ENCODE measurements at places on chromosomes 12 and 14.

- no peak for DNase-seq
Measured at GRCh38 chr14:36660736-36661505, 739 bp upstream of the PAX9 start.

DNA sequence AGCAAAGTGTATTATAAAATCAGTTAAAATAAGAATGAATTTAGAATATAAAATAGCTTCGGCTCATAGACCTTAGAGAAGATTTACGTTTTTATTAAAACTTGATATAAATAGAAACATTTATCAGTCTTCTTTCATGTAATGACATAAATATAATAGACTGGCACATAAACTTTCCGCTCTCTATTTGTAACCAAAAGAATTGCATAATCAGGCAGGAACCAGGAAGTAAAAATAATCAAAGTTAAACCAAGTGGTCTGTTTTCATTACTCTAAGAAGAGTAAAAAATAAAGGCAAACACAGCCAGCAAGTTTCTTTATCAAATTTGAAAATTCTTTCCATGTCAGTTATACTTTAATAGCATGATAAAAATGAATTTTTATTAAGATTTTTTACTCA lies 46.3 kb upstream of the ATP2A2 start:
- no peak for DNase-seq

- no peak for DNase-seq
Measured at GRCh38 chr12:11171969-11172675, 1.1 kb downstream of the SMIM10L1 start.

GRCh38 chr12:64218597-64218996 lies 3.5 kb downstream of the KICS2 start:
- no peak for DNase-seq

- DNase-seq = no peak
Measured at GRCh38 chr12:19036673-19037357, 92.7 kb upstream of the PLEKHA5 start.

DNA sequence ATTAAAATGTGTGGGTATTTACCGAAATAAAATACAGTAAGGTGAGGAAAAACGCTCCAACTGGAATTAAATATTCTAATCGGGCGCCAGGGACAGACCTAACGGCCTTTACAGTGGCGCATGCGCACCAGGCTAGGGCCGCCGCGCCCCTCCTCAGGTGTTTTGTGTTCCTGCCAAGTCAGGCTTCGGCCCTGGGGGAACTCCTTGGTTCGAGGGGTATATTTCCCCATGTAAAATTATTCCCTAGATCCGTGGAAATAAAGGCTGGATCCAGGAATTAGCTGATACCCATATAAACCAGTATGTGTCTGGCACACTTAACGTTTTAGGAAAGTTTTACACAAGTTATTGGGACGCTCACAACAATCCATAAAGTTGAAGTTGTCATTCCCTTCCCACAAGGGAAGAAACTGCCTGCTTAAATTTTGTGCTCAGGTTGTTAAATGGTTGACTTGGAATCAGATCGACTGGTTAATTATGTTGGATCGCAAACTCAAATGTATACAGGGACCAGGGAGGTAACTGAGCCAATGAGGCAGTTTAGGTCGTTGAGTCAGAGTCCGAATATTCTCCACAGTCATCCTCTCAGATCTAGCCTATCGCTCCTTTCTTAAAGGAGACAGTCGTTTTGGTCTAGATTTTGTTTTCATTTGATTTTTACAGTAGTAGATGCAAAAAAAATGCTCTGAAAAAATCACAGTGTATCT lies 621 bp upstream of the ANAPC7 start:
- peak; percentile 60 for DNase-seq

DNA sequence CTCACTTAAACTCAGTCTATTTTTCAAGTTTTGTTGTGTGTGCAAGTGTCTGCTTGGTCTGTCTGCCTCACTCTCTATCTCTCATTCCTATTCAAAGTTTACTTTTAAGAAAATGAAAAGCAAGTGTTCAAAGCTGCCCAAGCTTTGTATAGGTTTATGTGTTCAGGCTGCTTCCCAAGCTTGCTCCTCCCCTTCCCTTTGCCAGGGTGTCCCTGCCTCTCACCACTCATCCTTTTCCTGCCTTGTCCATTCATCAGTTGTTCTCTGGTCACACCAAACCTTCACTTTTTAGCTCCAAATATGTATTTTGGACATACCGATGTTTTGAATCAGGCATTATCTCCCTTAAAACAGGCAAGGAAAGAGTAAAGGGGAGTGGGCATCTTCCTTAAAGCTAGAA lies 41.3 kb downstream of the STK38L start:
- no peak for DNase-seq

- DNase-seq = no peak
Measured at GRCh38 chr12:7161811-7162210, 27.7 kb upstream of the PEX5 start.

DNA sequence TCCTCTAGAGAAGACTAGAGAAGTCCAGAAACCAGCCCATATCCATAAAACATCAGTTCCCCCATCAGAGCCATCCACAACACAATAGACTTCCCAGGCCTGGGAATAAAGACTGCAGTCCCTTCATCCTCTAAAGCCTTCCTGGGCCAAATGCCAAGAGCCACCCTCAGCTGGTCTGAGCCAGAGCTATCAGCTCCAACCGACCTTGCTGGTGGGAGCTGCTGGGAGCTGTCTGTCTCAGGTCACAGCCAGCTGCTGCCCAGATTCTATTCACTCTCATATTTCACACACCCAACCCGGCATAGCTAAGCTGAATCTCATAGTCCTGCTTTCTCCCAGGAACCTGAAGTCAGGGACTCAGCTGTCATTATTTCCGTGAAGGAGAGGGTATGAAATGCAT lies 10.9 kb upstream of the TFCP2 start:
- DNase-seq = no peak

DNA sequence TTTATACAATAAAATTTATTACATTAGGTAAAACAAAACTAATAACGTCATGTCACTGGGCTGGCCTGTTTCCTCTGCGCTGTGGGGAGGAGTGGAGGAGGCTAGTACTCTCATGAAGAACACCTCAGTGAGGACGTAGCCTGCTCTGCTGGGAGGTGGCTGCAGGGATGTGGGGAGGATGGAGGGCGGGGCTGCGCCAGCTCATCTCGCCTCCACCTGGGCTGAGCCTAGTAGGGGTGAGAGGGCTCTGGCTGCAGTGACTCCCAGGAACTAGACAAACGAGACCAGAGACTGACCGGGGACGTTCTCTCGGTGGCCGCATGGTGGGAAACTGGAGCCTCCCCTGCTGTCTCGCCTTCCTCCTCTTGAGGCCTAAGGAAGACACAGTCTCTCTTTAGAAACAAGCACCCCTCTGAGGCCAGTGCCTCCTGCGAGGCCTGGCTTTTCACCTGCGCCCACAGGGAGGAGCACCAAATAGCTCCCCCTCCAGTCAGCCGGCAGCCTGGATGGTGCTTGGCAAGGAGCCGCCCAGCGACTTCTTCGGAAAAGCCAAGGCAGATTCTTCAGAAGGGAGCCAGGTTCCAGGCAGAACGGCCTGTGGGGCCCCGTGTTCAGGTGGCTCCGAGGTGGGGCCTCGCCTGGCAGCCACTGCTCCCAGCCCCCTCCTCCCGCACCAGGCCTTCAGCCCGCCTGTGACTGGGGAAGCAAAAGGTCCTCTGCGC lies 62.4 kb downstream of the PLEKHG3 start:
- no peak for DNase-seq

DNA sequence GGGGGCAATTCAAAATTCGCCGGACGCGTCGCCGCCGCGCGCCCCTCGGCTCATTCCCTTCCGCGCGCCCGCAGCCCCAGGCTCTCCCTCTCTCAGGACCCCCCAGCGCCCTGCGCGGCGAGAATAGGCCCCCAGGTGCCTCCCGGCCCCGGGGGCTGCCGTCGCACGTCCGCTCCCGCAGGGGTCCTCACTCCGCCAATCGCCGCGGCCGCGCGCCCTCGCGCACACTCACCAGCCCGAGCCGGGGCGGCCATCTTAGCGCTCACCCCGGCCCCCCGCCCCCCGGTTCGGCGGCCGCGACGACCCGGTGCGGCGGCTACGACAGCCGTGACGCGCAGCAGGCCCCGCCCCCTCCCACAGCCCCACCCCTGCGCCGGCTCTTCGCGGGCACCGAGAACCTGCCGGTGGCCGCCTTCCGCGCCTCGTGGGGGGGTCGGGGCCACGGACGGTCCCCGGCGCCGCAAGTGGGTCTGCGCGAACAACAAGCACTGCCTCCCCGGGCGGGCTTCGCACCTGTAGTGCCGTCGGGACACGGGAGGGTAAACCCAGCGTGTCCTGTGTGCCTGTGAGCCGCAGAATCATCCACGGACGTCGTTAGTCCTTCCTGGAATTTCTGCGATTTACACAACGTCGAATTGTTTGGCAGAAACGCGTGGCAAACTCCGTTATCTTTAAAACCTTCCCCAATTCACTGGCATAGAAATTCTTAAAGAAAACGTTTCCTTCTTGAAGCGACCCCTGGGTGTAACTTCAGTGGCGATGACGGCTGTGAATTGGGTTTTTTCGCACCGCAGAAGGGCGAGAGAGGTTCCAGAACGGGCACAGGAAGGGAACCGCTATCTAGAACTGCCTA lies 2.5 kb downstream of the USP44 start:
- peak; percentile 23 for DNase-seq

- DNase-seq = no peak
Measured at GRCh38 chr14:53510281-53510912, 357.3 kb upstream of the DDHD1 start.

GRCh38 chr12:70691018-70691672 lies 53.9 kb upstream of the PTPRB start:
- DNase-seq = no peak

DNA sequence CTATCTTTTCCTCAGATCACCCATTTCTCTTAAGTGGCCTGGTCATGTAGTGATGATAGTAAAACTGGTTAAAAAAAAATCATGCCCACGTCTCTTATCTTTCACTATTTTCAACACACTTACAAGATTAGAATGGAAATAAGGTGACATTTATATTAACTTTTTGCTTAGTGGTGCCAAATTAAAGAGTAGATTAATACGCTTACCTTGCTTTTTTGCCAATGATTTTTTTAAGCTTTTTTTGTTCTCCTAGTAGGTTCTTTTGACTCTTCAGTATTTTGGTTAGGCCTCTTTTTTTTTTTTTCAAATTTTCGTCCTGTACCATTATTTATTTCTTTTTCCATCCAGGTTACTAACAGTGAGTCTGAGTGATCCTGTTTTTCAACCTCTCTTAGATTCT lies 147.9 kb downstream of the PTCSC3 start:
- DNase-seq = no peak
